ENCODE measurements at places on chromosomes 3 and 15.

- DNase-seq, result no peak
Observed at GRCh38 chr3:11989383-11990038, 14.7 kb upstream of the SYN2 start.

- no peak for DNase-seq
Observed at GRCh38 chr15:68353421-68354135, 76.0 kb downstream of the FEM1B start.

DNA sequence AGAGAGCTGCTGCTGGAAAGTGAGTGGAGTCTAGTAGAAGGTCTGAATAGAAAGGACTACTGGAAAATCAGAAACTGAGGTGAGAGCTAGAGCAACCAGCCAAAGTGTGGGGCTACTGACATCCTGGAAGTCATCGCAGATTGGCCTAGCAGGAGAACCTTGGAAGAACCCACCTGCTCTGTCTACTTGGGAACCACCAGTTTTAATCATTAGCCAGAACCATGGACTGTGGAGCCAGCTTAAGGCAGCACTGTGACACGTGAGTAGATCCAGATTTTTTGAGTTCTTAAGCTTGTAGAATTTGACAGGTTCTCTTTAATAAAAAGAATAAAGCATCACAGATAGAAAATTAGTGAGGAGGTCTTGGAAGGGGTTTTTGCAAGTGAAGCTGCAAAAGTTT lies 179.1 kb upstream of the PEX5L start:
- no peak for DNase-seq

DNA sequence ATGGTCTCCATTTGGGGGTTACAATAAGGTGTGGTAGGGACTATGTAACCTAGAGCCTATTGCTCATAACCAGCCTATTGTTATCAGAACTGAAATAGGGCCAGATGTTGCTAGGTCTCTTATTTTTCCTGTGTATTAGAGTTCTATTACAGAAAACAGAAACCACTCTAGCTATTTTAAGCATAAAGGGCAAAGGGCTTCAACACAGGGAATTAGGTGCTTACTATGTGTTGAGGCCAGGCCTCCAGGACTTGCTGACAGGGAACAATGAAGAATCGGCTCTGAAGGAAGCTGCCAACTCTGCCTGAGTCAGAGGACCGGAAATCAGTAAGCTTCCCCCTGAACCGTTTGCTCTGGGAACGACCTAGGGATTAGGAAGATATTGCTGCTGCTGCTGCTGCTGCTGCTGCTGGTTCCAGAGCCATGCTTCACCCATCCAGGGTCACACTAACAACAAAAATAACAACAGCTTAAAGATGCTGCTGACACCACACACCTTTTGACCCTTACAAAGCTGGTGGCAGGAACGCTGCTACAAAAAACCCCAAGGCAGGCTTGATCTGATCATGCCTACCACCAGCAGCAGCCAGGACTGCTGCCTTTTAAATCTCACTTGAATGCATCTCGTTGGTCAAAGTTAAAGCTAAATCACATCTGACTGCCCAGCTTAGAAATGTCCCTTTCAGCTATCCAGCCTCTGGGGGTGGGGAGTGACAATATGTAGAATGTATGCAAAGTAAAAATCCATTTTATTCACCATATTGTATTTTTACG lies 276.9 kb upstream of the IL12A start:
- DNase-seq, result no peak

GRCh38 chr15:81115054-81115939 lies 18.8 kb upstream of the CFAP161 start:
- no peak for DNase-seq

- DNase-seq, result no peak
Observed at GRCh38 chr3:188194332-188194731, 40.4 kb downstream of the LPP start.

- no peak for DNase-seq
Observed at GRCh38 chr3:84960581-84960980, 1.8 kb downstream of the CADM2 start.
